ENCODE measurements at places on chromosomes 11 and 22.
A peak's percentile ranks its signal among the peaks of the same experiment; 100 is the strongest.

DNA sequence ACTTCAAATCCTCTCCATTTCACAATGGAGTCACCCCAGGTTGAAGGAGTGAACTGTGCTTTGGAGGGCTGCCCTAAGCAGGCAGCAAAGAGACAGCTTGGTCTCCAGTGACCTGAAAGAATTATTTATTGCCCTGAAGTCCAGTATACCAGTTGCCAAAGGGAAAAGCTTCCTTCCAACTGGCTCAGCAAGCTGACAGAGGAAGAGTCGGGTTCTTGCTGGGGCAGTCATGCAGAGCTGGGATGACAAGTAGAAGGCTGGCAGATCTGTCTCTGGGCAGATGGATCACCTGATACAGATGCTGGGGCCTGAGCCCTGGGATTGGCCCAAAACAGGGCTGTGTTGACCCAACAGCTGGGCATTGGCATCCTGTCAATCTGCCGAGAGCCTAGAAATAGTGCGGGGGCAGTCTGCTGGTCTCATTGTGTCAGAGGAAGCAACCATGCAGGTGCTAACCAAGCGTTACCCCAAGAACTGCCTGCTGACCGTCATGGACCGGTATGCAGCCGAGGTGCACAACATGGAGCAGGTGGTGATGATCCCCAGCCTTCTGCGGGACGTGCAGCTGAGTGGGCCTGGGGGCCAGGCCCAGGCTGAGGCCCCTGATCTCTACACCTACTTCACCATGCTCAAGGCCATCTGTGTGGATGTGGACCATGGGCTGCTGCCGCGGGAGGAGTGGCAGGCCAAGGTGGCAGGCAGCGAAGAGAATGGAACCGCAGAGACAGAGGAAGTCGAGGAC is at the start of gene THRSP:
Gene THRSP, plus strand, starts transcription at position 422 of the 742 bp plus-strand sequence. Its CDS starts 21 bp downstream, at position 443.
- no peak for DNase-seq

GRCh38 chr11:115437902-115438575 is 66.2 kb downstream of the CADM1 start:
- DNase-seq: no peak

DNA sequence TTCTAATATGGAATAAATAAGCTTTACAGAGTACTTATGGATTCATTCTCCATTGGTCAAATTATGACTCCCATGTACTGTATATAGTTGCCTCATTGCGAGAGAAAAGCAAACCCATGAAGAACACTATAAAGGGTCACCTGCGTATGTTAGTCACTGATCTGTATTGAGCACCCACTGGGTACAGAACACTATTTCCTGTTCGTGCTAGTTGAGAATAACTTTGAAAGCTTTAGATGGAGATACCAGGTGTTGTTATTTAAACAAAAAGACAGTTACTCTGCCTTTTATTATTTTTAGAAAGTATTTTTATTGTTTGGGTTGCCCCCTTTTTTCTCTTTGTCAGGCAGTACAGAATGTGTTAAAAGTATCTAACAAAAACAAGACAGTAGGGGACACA is 79.9 kb downstream of the DEUP1 start:
- DNase-seq: no peak

- DNase-seq: no peak
These were observed 230.1 kb downstream of the MIAT start for GRCh38 chr22:26887456-26887855.

DNA sequence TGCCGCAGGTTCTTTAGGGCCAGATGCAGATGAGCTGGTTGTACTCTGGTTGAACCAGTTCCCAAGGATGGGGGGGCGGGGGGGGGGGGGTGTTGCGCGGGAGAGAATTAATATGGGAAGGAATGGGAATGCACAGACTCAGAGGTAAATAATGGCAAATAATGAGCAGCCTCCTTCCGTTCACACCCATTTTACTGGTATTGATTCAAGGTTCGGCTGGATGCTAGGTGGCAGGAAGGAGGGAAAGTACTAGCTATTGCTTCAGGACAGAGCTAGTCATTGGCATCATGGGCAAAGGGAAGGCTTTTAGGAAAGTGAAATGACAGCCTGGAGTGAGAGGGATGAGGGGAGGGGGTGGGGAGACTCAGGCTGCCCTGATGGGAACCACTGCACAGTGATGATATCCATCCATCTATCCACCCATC is at the start of gene VSTM5:
Gene VSTM5, minus strand, starts transcription at position 25 of the 425 bp plus-strand sequence. CDS start 116 bp downstream, outside the sequence.
- DNase-seq: no peak

- no peak for DNase-seq
These were observed 1.4 kb upstream of the RCE1 start for GRCh38 chr11:66841861-66842260.

GRCh38 chr11:93193731-93194130 is 4.1 kb downstream of the SLC36A4 start:
- DNase-seq: no peak

- DNase-seq: peak; percentile 55
These were observed 784 bp downstream of the SULT4A1 start for GRCh38 chr22:43861529-43861928.

DNA sequence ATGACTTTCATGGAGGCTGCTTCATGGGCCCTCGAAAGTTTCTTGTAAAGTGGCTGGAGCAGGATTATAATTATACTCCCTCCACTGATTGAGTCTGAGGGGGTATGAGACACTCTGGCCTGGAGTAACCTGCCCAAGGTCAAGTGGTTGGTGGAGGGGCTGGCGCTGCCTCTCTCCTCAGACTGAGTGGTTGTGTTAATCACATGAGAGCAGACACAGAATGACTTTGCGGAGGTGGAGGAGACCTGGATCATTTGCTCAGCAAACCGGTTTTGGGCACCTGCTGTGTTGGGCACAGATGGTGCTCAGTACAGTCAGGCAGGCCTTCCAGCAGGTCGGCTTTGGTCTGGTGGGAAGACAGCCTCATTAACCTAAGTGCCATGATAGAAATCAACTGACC is 11.8 kb downstream of the BCR start:
- no peak for DNase-seq

DNA sequence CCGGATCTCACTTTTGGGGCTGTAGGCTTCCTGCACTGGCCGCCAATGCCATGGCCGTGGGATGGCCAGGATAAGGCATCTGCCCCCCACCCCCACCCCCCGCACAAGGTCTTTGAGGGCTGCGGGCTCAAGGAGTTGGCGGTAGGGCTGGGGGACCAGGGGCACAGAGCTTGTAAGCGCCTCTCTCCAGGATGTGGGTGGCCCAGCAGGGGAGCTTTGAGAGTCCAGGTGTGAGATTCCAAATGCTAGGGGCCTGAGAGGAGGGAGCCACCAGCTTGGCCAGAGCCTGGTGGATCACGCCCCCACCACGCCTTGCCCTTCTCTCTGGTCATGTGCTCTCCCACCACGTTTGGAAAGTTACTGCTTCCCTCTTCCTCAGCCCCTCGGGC is 5.0 kb downstream of the CD81 start:
- no peak for DNase-seq

GRCh38 chr11:64866173-64866491 is 12.3 kb downstream of the EHD1 start:
- no peak for DNase-seq

DNA sequence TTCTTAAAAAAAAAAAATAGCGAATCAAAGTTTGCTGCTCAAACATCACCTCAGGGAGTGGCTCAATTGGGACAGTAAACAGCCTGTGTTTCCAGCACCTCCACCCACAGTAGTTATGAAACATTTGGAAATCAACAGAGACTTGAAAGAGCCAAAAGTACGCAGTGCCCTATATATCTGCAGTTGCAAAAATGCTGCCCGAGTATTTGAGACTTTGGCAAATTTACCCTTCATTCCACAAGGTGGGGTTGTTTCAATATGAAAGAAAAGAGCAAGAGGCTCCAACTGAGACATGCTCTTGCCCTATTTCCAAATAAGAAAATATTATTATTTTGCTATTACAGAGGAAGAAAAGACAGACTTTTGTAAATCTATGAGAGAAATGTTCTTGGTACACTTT is 851.1 kb upstream of the RAG2 start:
- peak; percentile 39 for DNase-seq

GRCh38 chr11:67411785-67412152 is 3.7 kb upstream of the CARNS1 start:
- no peak for DNase-seq

DNA sequence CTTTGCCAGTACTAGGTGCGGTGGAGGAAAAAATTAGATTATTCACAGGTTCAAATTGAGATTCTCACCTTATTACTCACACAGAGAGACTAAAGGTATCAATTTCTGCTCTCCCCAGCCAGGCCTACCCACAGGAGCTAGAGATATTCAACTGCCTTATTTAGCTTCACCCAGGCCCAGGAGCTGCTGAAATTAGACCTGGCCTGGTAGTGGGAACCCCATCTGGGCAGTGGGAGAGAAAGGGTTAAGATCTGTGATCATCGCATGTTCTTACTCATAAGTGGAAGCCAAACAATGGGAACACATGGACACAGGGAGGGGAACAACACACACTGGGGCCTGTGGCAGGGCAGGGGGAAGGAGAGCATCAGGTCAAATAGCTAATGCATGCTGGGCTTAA is 20.9 kb upstream of the MICAL2 start:
- DNase-seq: no peak

GRCh38 chr11:121552154-121552553 is 99.4 kb upstream of the SORL1-AS1 start:
- no peak for DNase-seq

DNA sequence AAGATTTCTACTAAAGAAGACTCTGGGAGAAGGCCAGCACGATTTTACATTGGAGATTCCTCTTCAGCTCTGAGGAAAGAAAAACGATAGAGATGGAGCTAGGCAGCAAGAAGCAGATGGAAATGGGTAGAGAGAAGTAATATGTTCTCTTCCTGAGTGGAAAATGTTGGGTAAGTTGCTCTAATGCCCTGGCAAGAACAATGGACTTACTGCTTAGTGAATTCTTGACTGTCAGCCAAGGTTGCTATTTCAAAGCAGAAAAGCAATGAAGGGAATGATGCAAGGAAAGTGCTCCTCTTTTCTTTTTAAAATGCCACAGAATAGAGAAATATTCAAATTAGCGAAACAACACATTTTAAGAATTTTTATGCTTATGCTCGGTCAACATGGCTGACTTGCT is 38.4 kb upstream of the CWF19L2 start:
- peak; percentile 18 for DNase-seq

- no peak for DNase-seq
These were observed 45.5 kb downstream of the ADM start for GRCh38 chr11:10350334-10350733.

- no peak for DNase-seq
These were observed 50.1 kb downstream of the NRXN2 start for GRCh38 chr11:64672875-64673274.

DNA sequence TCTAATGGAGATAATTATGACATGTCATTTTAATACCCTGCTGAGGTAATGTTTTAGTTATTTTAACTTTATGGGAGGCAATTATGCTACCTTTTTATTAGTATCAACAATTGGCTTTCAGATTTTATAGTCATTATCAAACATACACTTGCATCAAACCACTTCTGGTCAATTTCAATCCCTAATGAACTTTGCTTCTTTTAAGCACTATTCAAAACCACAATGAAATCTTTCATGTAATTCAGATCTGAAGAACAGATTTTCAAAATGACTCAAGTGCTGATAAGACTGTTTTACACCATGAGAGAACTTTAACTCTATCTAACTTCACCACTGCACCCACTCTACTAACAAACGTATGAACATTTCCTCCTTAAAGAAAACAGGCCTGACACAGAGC is 25.9 kb upstream of the CCDC34 start:
- DNase-seq: no peak

DNA sequence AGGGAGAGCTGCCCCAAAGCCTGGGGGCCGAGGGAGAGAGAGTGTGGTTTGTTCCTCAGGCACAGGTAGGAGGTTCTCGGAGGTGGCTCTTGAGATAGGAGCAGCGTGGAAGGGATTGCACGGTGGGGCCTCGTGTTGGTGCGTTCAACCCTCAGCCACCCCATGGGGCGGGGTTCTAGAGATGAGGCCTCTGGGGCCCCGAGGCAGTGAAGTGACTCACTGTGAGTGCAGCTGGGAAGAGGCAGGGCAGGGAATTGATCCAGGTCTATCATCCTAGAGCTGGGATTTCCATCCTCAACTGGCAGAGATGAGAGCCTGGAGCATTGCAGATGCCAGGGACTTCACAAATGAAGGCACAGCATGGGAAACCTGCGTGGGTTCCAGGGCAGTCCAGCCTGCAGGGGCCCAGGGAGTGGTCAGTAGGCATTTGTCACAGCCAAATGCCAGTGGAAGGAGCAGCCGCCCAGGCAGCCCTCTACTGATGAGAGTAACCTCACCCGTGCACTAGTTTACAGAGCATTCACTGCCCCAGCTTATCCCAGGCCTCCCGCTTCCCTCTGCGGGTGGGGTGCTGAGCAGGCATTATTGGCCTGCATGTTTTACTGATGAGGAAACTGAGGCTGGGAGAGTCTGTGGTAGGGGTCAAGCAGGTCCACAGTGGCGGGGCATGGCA is 5.1 kb upstream of the SMARCB1 start:
- DNase-seq: no peak

- DNase-seq: no peak
These were observed 187.0 kb downstream of the ST3GAL4 start for GRCh38 chr11:126542334-126543015.

DNA sequence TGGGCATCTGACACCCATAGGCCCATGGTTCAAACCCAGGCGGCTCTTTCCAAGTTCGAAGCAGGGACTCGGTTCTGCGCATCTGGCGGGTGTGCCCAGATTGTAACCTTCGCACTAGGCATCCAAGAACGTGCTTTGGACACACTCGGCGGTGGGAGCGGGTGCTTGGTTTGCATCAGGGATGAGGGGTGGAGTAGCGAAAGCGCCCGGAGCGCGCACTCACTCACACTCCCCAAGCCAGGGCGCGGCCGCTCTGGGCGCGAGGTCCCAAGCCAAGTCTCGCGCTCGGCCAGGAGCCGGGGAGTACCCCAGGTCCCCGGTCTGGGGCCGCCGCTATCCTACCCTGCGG is 243 bp upstream of the SYT9 start:
- DNase-seq: peak; percentile 29

DNA sequence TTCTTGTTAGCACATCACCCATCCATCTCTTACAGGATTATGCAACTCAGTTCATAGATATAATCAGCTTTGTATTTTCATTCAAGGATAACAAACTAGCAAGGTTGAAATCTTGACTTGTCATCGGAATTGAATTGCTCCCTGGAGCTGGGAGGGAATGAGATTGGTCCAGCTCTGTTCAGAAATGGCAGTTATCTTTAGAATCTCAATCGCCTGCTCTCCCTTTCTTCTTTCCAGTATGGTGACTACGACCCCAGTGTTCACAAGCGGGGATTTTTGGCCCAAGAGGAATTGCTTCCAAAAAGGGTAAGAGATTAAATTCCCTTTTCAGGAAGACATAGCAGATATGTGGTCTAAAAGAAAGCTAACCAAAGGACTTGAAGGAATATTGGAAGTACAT is 51.0 kb downstream of the NF2 start:
- no peak for DNase-seq

- peak; percentile 91 for DNase-seq
These were observed 16.6 kb upstream of the ARHGAP8 start for GRCh38 chr22:44735518-44736428.

GRCh38 chr11:134678744-134679143 is 266.7 kb upstream of the B3GAT1 start:
- peak; percentile 6 for DNase-seq

DNA sequence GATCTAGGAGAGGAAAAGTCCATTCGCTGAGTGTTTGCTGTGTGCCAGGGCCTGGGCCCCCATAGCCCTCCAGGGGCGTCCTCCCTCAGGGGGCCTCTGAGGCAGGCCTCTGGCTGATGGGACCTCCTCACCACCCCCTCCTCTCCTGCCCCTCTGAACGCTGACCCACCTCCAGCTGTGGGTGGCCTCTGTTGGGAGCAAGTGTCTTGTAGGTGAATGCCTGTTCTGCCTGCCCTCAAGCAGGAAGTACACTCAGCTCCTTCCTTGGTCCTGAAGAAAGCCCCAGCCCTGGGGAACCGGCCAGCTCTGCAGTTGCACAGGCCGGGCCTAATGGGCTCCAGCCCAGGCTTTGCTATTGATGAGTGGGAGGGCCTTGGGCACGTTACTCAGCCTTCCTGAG is 3.5 kb downstream of the MYO7A start:
- no peak for DNase-seq

Measured in D341Med (cell line).